NCI-H524 (cell line): ENCODE measurements at places on chromosomes 2 and 18.

DNA sequence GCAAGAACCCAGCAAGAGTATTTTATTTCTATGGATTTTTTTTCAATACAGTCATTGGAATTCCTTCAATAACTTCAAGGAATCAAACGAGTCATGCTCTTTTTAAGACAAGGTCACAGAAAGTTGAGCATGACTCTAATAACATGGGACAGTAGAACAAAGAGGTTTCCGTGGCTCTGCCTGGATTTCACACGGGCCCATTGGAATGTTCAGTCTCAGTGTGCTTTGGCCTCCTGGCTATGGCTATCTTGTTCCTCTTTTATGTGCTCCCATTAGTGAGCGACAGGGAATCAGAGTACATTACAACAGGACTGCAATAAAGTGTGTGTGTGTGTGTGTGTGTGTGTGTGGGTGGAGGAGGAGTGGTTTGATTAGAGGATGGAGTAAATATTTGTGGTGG lies 312.4 kb downstream of the DCC start:
- no peak for DNase-seq

DNA sequence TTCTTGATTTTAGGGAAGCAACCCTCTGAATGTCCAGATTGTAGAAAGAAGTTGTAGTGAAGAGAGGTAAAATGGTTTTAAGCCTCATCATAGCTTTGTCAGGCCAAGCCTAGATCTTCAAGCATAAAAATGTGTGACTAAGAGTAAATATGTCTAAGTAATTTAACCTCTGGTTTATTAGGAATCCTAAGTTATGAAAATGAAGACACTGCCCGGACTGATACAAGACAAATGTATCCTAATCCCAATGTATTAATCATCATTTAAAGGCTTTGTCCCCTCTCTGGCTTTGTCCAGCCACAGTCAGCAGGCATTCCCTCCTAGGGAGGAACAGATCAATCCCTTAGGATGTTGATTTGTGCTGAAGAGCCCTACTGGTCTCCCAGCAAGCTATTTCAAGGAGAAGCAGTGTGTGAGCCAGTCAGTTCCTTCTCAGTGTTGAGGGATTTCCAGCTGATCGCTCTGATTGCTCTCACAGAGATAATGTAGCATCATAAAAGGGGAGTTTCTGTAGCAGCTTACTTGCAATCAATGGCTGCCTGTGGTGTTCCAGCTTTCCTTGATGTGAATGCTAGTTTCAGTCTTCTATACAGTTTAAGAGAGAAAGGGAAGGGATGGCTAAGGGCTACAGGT lies 796.1 kb downstream of the EPHA4 start:
- DNase-seq = no peak

GRCh38 chr2:187988348-187988747 lies 303.3 kb upstream of the GULP1 start:
- DNase-seq = no peak

- DNase-seq = no peak
Measured at GRCh38 chr2:171578127-171578803, 56.0 kb downstream of the CYBRD1 start.

DNA sequence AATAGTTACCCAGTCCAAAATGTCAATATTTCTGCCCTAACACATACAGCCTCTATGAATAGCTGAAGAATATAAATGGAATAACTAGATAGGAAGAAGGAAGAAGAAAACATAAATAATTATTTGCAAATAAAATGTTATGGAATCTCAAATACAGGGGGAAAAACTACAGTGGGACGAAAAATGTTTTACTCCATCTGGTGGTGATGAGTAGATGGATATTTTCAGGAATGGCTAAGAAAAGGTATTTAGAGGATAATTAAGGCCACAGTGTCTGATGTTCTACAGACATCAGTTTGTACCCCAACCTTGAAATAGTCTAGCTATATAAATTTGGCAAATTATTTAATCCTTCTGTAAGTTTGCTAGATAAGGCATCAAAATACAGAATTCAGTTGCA lies 178.1 kb upstream of the FSHR start:
- DNase-seq = no peak

DNA sequence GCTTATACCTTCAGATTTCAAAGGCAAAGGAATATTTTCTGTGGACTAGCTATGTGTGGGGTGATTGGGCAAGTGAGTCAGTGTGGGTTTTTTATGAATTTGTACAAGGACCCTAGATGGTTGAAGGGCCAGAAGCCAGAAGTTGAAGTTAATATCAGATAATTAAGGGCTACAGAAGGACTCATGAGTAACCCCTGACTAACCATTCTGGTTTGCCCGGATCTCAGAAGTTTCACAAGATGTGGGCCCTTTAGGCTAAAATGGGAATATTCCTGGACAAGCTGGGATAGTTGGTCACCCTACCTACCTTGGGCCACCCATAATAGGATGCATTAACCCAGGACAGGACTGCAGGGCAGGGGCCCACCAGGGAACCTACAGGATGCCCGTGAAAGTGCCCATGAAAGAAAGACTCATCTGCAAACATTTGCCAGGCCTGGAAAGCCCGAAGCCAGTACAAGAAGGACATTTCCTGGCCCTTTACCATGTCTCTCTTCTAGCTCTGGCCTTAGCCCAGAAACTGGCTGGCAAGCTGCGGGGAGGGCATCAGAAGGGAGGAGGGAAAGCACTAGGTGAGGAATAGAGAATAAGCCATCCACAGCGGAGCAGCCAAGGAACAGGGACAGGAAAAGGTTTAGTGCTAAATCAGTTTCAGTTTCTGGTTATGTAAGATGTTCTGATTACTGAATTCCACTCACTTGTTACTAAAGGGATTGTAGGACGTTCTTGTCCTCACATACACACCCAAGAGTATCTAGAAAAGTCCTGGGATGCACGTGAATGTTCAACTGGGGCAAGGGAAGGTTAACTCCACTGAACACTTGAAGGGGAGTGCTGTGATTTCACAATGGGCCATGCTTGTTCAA lies 33.6 kb downstream of the GCG start:
- no peak for DNase-seq

DNA sequence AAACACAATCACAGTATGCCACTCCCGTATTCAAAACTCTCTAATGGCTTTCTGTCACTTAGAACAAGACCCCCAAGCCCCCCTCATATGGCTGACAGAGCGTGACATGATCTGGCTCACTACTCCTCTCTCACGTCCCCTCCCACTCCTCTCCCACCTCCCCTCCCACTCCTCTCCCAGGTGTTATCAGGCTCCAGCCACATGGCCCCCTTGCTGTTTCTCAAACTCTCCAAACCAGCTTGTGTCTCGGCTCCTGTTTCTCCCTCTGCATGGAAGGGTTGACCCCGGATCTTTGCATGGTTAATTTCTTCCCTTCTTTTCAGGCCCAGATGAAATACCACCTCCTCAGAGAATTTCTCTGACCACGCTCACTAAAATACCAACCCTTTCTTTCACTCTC lies 180.8 kb downstream of the SLC8A1 start:
- no peak for DNase-seq

DNA sequence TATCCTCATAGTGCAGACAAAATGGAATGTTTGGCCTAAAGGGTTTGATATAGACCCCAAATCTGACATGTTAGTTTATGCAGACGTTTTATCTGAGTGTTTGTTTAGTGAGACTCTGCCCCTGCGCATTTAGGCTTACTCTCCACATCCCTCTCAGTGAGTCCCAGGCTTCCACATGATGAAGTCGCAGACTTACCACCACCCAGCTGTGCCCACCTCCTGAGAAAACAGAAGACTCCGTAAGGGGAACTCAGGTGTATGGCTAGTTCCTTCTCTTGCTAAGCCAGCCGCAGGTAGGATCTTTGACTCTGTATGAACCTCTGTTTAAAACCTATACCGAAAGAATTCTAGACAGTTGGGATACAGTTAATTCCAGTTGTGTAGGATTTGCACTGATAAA lies 272.6 kb downstream of the PTGR3 start:
- no peak for DNase-seq

- peak; percentile 65 for DNase-seq
Measured at GRCh38 chr18:56083523-56084287, 495.7 kb upstream of the TCF4 start.

- no peak for DNase-seq
Measured at GRCh38 chr2:179749210-179749609, 112.2 kb downstream of the ZNF385B start.

DNA sequence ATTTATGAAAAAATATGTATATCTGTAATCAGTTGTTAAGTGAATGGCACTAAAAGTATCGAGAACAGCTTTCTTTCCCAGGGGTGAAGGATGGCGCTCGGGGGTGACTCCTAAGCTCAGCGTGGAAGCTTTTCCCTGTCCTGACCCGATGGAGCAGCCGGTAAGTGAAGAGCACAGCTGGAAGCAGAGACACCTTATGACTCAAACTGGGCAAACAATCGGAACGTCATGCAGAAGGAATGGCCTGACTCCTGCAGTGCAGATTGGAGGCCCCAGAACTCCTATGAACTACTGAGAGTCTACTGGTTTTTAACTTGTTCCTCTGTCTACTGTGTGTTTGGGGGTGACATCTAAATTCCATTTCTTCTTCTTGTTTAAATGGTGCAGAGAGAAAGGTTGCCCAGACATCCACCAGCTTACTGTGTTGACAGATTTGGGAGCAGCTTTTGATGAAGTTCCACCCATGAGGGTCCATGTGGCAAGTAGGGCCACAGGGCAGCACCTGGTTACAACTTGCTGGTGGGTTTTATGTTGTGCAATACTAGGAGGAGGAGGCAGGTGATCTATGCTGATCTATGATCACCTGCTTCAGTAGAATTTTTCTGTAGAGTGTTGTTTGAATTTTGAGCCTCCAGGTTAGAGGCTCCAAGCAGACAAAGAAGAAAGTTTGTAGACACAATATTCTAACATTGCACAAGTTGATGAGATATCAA lies 52.8 kb upstream of the TMEM182 start:
- DNase-seq = no peak

DNA sequence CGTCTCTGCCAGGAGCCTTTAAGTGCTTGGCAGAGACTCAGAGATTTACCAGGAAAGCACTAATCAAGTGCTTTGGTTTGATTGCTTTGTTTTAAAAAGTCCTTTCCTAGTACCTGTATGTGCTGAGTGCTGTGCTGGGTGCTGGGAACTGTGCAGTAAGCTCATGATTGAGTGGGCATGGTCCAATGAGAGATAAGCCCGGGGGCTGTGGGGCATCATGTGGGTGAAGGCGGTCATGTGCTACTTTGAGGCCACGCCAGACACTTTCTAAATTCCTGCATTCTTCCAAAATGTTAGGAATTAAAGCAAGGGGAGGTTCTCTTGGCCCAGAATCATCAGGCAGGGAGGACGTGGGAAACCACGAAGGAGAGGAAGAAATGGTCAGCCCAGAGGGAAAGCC lies 109.0 kb downstream of the ACAA2 start:
- no peak for DNase-seq

GRCh38 chr2:227748079-227748478 lies 2.4 kb downstream of the SCYGR8 start:
- no peak for DNase-seq

DNA sequence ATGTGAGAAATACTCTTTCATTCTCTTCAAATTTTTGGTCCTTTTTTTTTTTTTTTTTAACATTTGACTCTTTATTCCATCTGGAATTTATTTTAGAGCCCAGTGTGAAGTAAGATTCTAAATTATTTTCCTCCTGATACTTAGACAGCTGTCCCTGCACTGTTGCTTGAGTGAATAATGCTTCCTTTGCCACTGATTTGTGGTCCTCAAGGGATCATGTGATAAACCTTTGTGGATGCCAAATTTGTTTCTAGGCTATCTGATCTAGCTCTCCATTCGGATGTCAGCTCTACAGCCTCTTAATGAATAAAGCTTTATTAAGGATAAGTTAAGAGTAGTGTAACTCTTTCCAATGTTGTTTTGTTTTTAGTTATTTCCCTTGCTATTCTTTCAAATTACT lies 142.3 kb downstream of the SMAD7 start:
- no peak for DNase-seq
